Heart right ventricle (tissue), 16 donors: ENCODE measurements at places on chromosomes 3 and 15. TPM values are rescaled to one million over a fixed set of nuclear protein-coding genes. Genes with fewer than 3 reads are reported as not detected.

The ALDH1L1 gene
- total RNA-seq, result 31.6 TPM

The MAP6D1 gene
- 3.3 TPM for total RNA-seq

The SUSD5 gene
- 0.96 TPM for total RNA-seq

The ZIC4 gene
- not detected for total RNA-seq

The TUSC7 gene
- not detected for total RNA-seq

The NPTN gene
- total RNA-seq, result 184 TPM

The IGF2BP2 gene
- total RNA-seq, result 13.9 TPM

The AGBL1 gene
- not detected for total RNA-seq

The TRAIP gene
- total RNA-seq, result 1.5 TPM

The C3orf18 gene
- 43.7 TPM for total RNA-seq

The CCDC54 gene
- not detected for total RNA-seq

The STXBP5L gene
- total RNA-seq, result not detected

The FMN1 gene
- total RNA-seq, result 5.5 TPM

The RSL24D1 gene
- 42.2 TPM for total RNA-seq

The FBXW12 gene
- not detected for total RNA-seq

The LRRIQ4 gene
- not detected for total RNA-seq

The DCBLD2 gene
- total RNA-seq, result 51.2 TPM

The FANCD2OS gene
- total RNA-seq, result not detected

The NR2E3 gene
- not detected for total RNA-seq

The MCTP2 gene
- 0.97 TPM for total RNA-seq

The OR5H6 gene
- not detected for total RNA-seq

The ERC2 gene
- total RNA-seq, result 1.7 TPM

The KLF15 gene
- total RNA-seq, result 18.1 TPM

The SKOR1 gene
- total RNA-seq, result 0.14 TPM

The MESP1 gene
- total RNA-seq, result 5.6 TPM

The IL16 gene
- total RNA-seq, result 4.6 TPM

The RGMA gene
- total RNA-seq, result 9.4 TPM

The CPLX3 gene
- 1.3 TPM for total RNA-seq

The EIF4E3 gene
- 54.7 TPM for total RNA-seq

The GLCE gene
- total RNA-seq, result 9.1 TPM

The LCTL gene
- total RNA-seq, result not detected

The DGKG gene
- total RNA-seq, result 59.3 TPM

The EIF2A gene
- 79.2 TPM for total RNA-seq

The CD276 gene
- 36.1 TPM for total RNA-seq

The SAMD7 gene
- total RNA-seq, result not detected

The MST1R gene
- total RNA-seq, result 0.95 TPM

The HES1 gene
- 15.0 TPM for total RNA-seq

The HYAL1 gene
- total RNA-seq, result 59.0 TPM

The ECE2 gene
- total RNA-seq, result not detected

The GOLGA6L10 gene
- 0.55 TPM for total RNA-seq

The ZSCAN2 gene
- 5.8 TPM for total RNA-seq

The GP9 gene
- not detected for total RNA-seq

The UBA3 gene
- 105 TPM for total RNA-seq

The TMEM115 gene
- 22.6 TPM for total RNA-seq

The SNTN gene
- total RNA-seq, result not detected

The NIT2 gene
- total RNA-seq, result 56.7 TPM

The NFKBIZ gene
- total RNA-seq, result 10.1 TPM

The RTP4 gene
- total RNA-seq, result 1.8 TPM
